ENCODE measurements at places on chromosomes 4 and X.

- no peak for DNase-seq
Observed at GRCh38 chr4:121991968-121992367, 40.1 kb upstream of the TRPC3 start.

GRCh38 chrX:78476701-78477100 is 149.3 kb upstream of the CYSLTR1 start:
- DNase-seq, result no peak

DNA sequence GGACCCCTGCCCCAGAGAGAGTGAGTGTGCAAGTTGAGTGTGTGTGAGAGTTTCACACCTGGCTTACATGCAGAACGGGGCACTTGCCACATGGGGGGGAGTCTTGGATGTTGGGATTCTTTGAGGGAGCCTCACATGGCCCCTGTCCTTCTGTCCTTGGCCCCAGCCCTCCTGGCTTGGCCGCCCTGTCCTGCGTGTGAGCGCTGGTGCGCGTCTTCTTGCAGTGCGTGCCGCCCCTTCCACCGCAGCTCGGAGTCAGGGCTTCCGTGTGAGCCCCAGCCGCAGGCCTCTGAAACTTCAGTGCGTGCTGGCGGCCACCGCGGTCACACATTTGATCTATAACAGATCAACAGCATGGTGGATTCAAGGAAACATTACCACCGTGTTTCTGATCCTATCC is 30.1 kb upstream of the HGFAC start:
- no peak for DNase-seq

GRCh38 chrX:155263854-155264628 is at the start of gene RAB39B:
TSS of gene RAB39B (minus strand) at chrX:155264491. CDS start at chrX:155264288, 203 bp downstream.
- DNase-seq, result peak; percentile 82

GRCh38 chr4:37549041-37549440 is 137.1 kb downstream of the RELL1 start:
- DNase-seq, result no peak

DNA sequence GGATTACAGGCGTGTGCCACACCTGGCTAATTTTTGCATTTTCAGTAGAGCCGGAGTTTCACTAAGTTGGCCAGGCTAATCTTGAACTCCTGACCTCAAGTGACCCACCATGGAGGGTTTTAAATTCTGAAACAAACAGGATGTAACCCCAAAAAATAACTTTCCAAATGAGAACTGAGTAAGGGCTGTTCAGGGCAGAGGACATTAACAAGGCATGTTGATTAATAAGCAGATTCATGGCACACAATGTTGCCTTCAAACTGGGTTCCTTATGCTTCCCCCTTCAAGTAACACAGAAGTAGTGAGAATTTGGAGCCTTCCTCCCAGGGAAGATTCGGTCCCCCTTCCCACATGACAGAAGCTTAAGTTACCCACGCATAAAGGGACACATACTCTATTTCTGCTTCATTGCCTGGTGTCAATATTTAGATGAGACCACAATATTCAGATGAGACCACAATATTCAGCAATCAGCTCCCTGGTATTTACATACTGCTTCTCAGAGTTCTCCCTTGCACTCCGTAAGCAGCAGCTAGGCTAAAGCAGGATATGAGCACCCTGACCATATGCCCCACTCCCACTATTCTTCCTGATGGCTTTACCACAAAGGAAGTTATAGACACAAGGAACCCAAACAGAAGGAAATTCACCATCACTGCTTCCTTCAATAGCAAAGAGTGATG is 21.4 kb downstream of the GRSF1 start:
- no peak for DNase-seq

GRCh38 chr4:150714462-150715438 is 132.8 kb downstream of the MAB21L2 start:
- DNase-seq, result no peak

- no peak for DNase-seq
Observed at GRCh38 chr4:14400307-14400706, 602.0 kb upstream of the CPEB2 start.

- no peak for DNase-seq
Observed at GRCh38 chrX:46627062-46627461, 53.5 kb downstream of the CHST7 start.

DNA sequence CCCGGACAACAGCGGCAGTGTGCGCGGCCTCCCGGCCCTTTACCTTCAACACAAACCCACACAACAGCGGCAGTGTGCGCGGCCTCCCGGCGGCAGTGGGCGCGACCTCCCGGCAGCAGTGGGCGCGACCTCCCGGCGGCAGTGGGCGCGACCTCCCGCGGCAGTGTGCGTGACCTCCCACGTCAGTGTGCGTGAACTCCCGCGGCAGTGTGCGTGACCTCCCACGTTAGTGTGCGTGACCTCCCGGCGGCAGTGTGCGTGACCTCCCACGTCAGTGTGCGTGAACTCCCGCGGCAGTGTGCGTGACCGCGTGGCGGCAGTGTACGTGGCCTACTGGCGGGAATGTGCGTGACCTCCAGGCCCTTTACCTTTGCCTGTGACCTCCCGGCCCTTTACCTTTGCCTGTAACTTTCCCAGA is 576.6 kb upstream of the FRG1 start:
- DNase-seq, result no peak

DNA sequence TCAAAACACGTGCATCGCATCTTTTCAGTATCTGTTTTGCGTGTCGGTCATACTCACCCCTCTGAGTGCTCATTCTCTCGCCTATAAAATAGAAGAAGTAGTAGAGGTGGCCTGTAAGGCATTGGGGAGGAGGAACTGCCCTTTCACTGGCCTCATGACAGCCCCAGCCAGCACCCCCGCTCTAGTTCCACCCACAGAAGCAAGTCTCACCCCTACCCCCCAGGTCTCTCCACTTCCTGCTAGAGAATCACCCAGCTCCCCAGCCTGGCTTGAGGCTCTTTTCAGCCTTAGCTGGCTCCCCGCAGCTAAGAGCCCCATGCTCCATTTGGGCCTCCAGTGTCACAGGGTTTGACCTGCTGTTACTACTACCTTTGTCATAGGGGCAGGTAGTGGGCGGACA is 11.8 kb downstream of the HDAC6 start:
- no peak for DNase-seq

DNA sequence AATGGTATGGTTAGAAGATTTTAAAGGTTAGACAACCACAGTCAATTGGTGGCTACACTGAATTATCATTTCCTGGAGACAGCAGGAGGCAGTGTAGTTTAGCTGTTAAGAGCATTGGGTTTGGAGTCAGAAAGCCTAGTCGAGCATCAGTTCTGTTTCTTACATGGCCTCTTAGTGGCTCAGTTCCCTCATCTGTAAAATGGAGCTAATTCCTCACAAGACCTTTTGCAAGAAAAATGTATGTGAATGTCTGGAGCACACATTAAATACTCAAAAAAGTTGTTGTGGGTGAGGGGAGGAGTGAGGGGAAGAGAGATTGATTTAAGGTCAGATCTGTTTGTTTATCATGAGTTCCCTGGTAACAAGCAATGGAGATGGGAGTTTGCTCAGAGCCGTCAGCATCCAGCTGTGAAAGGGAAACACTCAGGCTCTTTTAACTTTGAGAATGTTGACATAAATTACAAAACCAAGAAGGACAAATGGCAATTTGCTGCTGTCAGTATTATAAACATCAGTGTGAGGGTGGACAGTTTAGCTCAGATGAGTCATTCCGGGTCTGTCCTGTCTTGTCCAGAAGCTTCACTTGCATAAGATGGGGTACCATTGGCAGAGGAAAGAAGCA is 98.2 kb upstream of the PGRMC2 start:
- no peak for DNase-seq

GRCh38 chr4:14111730-14112181 is 484.2 kb upstream of the BOD1L1 start:
- DNase-seq, result no peak

GRCh38 chr4:165931741-165932140 is 58.7 kb downstream of the TLL1 start:
- DNase-seq, result no peak

- no peak for DNase-seq
Observed at GRCh38 chr4:12036450-12036849, 607.8 kb upstream of the HS3ST1 start.

GRCh38 chrX:96841325-96841724 is 42.4 kb upstream of the RPA4 start:
- no peak for DNase-seq

GRCh38 chrX:28180096-28180495 is 198.8 kb upstream of the DCAF8L1 start:
- no peak for DNase-seq

DNA sequence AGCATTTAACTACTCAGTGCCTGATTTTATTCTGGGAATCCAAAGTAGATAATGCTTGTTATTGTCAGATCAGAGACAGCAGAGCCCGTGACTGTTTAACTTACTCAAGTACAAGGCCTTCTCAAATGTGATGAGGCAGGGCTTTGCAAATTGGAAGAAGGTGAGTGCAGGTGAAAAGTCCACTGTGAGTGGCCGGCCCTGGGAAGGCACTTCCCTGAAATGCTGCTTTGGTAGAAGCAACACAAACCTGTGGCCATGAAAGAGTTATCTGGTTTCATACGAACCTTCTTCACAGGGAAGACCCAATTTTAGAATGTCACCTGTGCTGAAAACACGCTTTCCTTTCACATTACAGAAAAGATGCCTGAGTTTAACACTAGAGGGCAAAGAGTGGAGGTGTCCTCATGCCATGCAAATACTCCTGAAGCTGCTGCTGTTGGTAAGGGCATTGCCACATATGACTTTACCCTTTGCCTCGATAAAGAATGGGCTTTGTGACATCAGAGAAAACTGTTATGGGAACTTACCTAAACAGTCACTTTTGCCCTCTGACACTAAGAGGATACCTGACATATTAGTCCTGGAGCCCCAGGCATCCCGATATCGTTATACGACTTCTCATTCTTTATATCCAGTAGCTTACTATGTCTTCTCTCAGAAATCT is 8.0 kb downstream of the PPARGC1A start:
- DNase-seq, result no peak

GRCh38 chr4:21113496-21114223 is 413.4 kb downstream of the PACRGL start:
- no peak for DNase-seq

DNA sequence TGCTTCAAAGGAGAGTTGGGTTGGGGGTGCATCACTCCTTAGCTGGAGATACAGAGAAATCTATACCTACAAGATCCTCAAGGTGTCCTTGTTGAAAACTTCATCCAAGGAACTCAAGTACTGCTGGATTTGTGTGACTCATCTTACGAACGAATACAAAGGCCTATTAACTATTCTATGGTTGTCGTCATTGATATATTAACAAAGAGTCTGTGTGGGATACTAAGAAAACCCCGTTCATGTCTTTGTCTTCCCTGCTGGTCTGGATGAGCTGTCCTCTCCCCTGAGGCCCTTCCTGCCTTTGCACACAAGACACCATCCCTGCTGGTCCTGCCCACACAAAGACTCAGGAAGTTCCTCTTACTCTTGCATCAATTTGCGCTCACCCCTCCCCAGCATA is 54.9 kb upstream of the IRF2 start:
- no peak for DNase-seq

- DNase-seq, result no peak
Observed at GRCh38 chrX:69218407-69218997, 53.2 kb upstream of the PJA1 start.

DNA sequence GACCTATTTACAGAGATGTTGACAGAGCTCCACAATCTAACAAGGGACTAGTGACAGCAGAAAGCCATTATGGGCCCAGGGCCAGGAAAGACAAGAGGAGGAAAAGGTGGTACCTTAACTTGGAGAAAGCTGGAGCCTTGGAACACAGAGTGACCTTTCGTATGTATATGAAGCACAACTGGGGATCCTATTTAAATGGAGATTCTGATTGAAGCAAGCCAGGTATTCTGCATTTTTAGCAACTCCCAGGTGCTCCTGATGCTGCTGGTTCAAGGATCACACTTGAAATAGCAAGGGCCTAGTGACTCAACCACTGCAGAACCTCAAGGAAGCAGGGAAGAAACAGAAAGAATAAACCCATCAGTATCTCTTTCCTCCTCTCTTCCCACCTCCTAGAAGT is 99.4 kb downstream of the TMEM47 start:
- DNase-seq, result no peak

- no peak for DNase-seq
Observed at GRCh38 chr4:141035920-141036319, 97.3 kb downstream of the RNF150 start.

DNA sequence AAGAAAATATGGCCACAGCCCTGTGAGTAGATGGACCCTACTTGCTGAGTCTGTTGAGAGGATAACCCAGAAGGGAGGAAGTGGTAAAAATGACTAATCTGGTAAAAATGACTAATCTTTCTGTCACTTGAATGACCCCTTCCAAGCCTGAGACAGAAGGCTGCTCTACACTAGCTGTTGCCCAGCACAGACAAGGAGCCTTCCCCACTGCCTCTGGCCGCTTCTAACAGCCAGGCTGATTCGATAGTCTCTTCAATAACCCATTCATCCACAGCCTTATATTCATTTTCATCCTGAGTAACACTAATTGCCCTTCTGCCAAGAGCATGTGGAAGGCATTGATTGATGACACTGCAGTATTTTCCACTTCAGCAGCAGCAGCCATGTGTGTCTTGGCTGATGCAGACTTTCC is 18.4 kb downstream of the MAGEB17 start:
- DNase-seq, result no peak

GRCh38 chr4:40395166-40395900 is 60.2 kb downstream of the CHRNA9 start:
- DNase-seq, result no peak

DNA sequence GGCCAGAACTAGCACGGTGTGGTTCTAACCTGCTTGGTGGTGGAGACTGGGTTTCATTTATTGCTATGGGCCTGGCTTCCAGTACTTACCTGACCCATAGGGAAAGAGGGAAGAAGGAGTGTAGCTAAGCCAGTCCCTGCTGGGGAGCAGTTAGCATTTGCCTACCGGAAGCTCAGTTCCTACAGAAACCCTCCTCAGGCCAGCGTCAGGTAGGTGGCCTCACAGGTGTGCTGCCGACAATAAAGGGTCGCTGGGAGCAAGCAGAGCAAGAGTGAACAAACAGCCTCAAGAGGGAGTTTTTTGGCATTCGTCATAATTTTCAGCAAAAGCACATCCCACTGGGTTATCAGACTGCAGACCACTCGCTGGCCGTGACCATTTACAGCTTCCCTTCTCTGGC is 740.6 kb upstream of the TENM3 start:
- DNase-seq, result no peak

- no peak for DNase-seq
Observed at GRCh38 chr4:139912445-139912844, 241.5 kb downstream of the MAML3 start.

- DNase-seq, result no peak
Observed at GRCh38 chr4:24764345-24764744, 31.0 kb upstream of the SOD3 start.

GRCh38 chr4:125741825-125742452 is 427.2 kb downstream of the FAT4 start:
- DNase-seq, result no peak
